Testis (tissue), 5 donors: ENCODE measurements at places on chromosomes 2 and 18. TPM values are rescaled to one million over a fixed set of nuclear protein-coding genes. Genes with fewer than 3 reads are reported as not detected.

The MERTK gene
- 73.8 TPM for total RNA-seq

The FAM237A gene
- not detected for total RNA-seq

The TRABD2A gene
- total RNA-seq: 19.1 TPM

The PCARE gene
- total RNA-seq: 1.0 TPM

The TXNDC2 gene
- 30.5 TPM for total RNA-seq

The SULT1C2 gene
- total RNA-seq: 0.43 TPM

The EML6 gene
- total RNA-seq: 12.1 TPM

The TCF4 gene
- total RNA-seq: 110 TPM

The RAD51AP2 gene
- total RNA-seq: 11.1 TPM

GRCh38 chr2:126827371-126827770 is 71.3 kb upstream of the TEX51 start:
- H3K4me3 ChIP-seq: no peak overlapping the region
- no peaks in the 10 kb centered on the region for H3K36me3 ChIP-seq
- H3K4me1 ChIP-seq: no peaks in the 10 kb centered on the region
- DNase-seq: no peak
- H3K27me3 ChIP-seq: no peaks in the 10 kb centered on the region

GRCh38 chr2:68428126-68428525 is 39.0 kb downstream of the FBXO48 start:
- H3K4me3 ChIP-seq: no peak overlapping the region
- no peak overlapping the region for H3K27ac ChIP-seq
- H3K4me1 ChIP-seq: peaks cover 9% of the 10 kb centered on the region
- DNase-seq: no peak
- H3K27me3 ChIP-seq: no peaks in the 10 kb centered on the region
- H3K36me3 ChIP-seq: no peaks in the 10 kb centered on the region

GRCh38 chr2:196431957-196432356 is 207.6 kb upstream of the CCDC150 start:
- H3K36me3 ChIP-seq: no peaks in the 10 kb centered on the region
- no peak overlapping the region for H3K27ac ChIP-seq
- DNase-seq: no peak
- no peaks in the 10 kb centered on the region for H3K4me1 ChIP-seq

- H3K4me1 ChIP-seq: peaks cover 17% of the 10 kb centered on the region
- H3K4me3 ChIP-seq: no peak overlapping the region
- H3K27ac ChIP-seq: no peak overlapping the region
- H3K36me3 ChIP-seq: no peaks in the 10 kb centered on the region
Measured at GRCh38 chr2:128324008-128324896, 5.6 kb upstream of the HS6ST1 start.

GRCh38 chr2:37349231-37349860 is 4.9 kb downstream of the QPCT start:
- no peak for DNase-seq
- H3K27me3 ChIP-seq: no peaks in the 10 kb centered on the region
- no peak overlapping the region for H3K27ac ChIP-seq
- H3K4me1 ChIP-seq: no peaks in the 10 kb centered on the region
- H3K36me3 ChIP-seq: no peaks in the 10 kb centered on the region

DNA sequence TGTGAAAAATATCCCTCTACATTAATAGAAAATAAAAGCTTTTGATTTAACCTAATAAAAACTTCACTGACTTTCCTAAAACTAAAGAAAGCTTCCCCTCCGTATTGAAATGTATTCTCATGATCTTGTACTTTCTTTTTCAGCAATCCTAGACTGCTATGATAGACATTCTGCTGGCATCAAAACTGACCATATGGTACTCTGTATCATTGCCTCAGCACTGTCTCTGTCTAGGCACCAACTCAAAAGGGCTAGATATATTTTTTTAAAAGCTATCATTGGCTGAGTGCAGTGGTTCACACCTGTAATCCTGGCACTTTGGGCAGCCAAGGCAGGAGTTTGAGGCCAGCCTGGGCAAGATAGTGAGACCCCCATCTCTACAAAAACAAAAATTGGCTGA is 32.9 kb downstream of the CDKL4 start:
- H3K27me3 ChIP-seq: no peaks in the 10 kb centered on the region
- no peaks in the 10 kb centered on the region for H3K36me3 ChIP-seq
- H3K4me1 ChIP-seq: no peaks in the 10 kb centered on the region
- no peak overlapping the region for H3K27ac ChIP-seq
- DNase-seq: no peak
- H3K4me3 ChIP-seq: no peak overlapping the region

DNA sequence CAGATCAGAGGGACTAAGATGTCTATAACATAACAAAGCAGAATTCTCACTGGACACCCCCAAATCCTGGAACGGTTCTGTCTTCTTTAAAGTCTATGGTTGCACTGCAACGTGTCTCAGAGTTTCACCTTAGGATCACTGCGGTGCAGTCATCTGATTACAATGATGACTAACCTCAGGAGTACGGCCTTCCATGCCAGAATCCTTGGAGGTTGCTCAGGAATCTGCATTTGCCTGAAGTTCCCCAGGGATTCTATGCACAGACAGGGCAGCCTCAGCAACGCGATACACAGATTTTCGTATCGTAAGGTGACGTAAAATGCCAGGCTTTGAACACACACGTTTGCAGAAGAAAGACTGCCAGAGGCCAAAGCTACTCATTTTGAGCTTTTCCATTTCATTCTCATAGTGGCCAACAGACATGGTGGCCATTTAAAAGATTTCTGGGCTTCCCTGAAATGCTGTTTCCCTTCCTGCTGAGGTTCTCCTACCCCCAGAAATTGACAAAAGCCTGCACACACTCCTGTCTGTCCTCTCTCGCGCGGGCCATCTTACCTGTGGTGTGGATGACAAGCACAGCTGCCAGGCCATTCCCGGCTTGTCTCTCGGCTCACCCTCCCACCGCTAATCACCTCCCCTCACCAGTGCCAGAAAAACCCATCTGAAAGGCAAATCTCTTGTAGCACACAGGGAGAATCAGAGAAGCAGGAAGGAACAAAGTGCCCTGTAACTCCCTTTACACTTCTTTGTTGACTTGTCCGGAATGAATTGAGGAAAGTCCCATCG is 148.8 kb downstream of the ACKR3 start:
- no peaks in the 10 kb centered on the region for H3K27me3 ChIP-seq
- no peak overlapping the region for H3K27ac ChIP-seq
- no peaks in the 10 kb centered on the region for H3K36me3 ChIP-seq

DNA sequence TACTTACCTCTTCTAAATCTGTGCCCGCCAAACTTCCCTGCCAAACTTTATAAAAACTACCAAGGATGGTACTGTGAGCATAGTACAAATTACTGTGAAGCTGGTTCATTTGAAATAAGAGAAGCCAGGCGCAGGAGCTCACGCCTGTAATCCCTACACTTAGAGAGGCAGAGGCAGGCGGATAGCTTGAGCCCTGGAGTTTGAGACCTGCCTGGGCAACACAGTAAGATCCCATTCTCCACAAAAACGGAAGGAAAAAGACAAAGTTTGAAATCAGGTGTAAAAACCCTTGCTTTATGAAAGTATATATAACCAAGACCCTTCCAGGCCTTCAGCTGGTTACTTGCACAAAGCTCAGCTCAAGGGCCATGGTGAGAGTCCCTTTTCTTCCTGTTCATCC is 5.9 kb downstream of the AMMECR1L start:
- H3K27me3 ChIP-seq: no peaks in the 10 kb centered on the region
- no peak for DNase-seq
- no peaks in the 10 kb centered on the region for H3K36me3 ChIP-seq
- no peak overlapping the region for H3K27ac ChIP-seq
- peaks cover 32% of the 10 kb centered on the region for H3K4me1 ChIP-seq

DNA sequence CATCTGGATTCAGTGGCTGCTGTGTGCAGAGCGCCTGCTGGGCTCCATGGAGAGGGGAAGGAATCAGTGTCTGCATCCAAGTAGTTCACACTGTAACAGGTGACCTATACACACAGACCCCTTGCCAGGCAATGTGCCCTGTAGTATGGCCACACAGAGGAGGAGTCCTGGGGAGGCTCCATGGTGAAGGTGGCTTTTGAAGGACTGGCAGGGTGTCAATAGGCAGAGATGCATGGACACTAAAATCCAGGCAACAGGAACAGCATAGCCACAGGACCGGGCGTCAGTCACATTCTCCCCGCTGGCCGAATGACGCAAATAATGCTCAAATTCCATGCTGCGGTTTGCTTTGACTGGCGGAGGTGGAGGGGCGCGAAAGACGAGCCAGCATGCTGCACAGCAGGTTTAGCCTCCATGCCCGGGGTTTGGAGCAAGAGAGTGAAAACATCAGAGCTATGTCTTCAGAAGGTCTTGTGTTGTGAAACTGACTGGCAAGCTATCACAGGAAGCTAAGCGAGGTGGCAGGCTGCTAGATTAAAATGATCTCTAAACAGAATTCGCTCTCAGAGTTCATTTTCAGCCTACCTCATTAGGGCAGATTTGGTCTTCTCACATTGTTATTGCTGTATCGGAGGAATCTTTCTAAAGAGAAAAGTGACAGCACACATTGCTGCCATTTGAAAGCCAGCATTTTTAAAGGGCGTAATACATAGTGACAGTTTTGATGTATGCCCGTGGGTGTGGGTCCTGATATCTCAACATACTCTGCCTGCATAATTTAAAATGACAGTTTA is 1.2 kb upstream of the CHMP1B start:
- H3K4me1 ChIP-seq: peaks cover 19% of the 10 kb centered on the region
- H3K4me3 ChIP-seq: peak overlapping the region; percentile 88
- H3K36me3 ChIP-seq: no peaks in the 10 kb centered on the region
- no peaks in the 10 kb centered on the region for H3K27me3 ChIP-seq
- DNase-seq: peak; percentile 68

DNA sequence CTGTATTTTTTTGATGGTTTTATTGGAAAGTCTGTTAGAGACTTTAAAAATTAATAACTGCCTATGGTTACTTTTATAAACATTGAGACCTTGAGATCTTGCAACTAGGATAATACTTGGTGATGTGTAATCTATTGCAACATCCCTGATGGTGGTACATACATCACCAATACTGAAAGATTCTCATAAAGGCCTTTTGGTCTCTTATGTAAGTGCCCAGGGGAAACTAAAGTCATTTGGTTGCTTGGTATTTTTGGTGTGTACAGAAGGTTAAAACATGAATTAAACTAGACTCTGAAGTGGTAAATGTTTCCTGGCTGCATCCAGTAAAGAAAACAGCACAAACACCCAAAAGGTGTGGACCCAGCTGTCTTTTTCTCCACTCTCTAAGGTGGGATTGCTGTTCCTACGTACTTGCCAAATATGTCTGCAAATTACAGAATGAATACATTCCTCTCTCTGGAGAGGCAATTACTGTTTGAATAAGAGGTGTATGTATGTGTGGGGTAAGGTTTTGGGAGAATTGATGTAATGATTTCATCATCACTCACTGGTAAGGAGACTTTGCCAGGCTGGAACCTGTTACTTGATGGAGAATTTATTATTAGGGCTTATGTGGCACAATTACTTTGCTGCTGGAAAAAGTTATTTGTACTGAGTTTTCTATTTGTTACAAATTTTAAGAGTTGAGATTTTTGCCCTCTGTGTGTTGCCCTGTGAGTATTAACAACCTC is 3.6 kb downstream of the B3GNT2 start:
- H3K4me3 ChIP-seq: no peak overlapping the region
- no peaks in the 10 kb centered on the region for H3K27me3 ChIP-seq
- H3K36me3 ChIP-seq: no peaks in the 10 kb centered on the region
- no peaks in the 10 kb centered on the region for H3K4me1 ChIP-seq

DNA sequence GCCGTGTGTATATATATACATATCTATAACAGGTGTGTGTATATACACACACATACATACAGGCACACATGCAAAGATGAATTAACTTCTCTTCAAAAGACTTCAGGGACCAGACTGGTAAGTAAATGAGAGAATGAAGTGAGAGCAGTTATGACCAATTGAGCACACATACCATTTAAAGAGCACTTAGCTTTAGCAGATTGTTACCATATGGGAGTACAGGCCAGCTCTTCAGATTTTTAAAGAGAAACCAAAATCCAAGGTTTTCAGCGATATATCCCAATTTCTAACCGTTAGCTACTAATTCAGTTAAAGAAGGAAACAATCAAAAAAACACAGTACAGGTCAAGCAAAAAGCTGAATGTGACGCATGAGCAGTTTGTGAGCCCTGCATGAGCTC is 23.7 kb downstream of the INPP1 start:
- H3K4me3 ChIP-seq: no peak overlapping the region
- H3K27ac ChIP-seq: no peak overlapping the region
- DNase-seq: no peak
- no peaks in the 10 kb centered on the region for H3K36me3 ChIP-seq
- no peaks in the 10 kb centered on the region for H3K4me1 ChIP-seq

DNA sequence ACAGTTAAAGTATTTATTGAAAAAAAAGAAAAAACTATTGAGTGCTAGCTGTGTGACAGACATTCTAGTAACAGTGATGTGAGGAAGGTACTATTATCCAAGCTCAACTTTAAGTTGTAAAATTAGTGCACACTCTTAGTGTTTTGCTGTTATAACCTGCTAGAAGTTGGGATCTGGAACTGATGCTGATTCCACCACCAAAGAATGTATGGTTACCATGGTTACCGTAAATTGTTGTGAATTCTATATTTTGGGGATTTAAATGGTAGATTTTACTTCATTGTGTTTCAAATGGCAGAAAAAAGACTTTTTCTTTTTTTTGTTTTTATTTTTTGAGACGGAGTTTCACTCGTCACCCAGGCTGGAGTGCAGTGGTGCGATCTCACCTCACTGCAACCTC is 5.3 kb downstream of the AGFG1 start:
- no peaks in the 10 kb centered on the region for H3K27me3 ChIP-seq
- H3K36me3 ChIP-seq: no peaks in the 10 kb centered on the region
- H3K4me1 ChIP-seq: peaks cover 28% of the 10 kb centered on the region
- H3K4me3 ChIP-seq: no peak overlapping the region
- H3K27ac ChIP-seq: no peak overlapping the region

DNA sequence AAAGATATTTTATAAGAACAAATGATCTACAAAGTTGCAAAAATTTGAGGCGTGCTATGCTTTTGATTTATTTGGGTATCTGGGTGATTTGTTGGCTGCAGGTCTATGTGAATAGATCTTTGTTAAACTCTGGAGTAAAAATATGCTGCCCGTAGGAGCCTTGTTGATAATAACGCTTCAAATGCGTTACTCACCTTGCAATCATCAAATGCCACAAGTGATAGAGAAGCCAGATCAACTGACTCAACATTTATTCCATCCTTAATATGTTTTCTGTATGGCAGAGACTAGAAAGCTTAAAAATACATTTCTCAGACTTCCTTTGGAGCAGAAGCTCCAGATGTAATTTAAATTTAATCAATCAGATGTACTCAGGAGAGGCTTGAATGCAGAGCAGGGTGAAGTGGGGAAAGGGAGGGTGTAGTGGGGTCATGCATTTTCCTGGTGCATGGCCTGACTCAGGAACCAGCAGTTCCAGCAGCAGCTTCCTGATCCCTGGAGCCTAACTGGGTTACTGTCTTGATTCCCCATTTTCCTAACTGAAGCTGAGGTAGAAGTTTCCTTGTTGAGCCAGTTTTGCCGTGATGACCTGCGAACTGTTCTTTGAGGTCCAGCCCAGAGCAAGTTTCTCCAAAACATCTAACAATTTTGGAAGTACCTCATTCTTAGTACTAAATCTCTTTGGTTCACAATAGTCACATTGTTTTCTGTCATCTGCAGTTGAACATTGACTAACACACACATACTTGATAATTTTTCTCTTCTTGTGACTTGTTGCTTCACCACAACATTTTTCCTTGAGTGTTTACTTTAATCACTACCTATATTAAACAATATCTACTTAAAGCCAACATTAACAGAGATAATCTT is 284.7 kb upstream of the CWC22 start:
- no peaks in the 10 kb centered on the region for H3K4me1 ChIP-seq
- H3K27ac ChIP-seq: no peak overlapping the region
- no peak overlapping the region for H3K4me3 ChIP-seq
- peak; percentile 19 for DNase-seq
- H3K36me3 ChIP-seq: no peaks in the 10 kb centered on the region

- no peaks in the 10 kb centered on the region for H3K4me1 ChIP-seq
- H3K4me3 ChIP-seq: no peak overlapping the region
Measured at GRCh38 chr18:74804677-74805076, 207.0 kb downstream of the ZNF407 start.
